CD4-positive, alpha-beta T cell treated with Interleukin-6 for 4 hours (primary cell): ENCODE measurements at places on chromosomes 16 and 17.
A peak's percentile ranks its signal among the peaks of the same experiment; 100 is the strongest.

- peak; percentile 52 for DNase-seq
Measured at GRCh38 chr17:64081802-64082799, 47.8 kb downstream of the ERN1 start.

- no peak for DNase-seq
Measured at GRCh38 chr16:67268136-67268579, 11.2 kb upstream of the PLEKHG4 start.

DNA sequence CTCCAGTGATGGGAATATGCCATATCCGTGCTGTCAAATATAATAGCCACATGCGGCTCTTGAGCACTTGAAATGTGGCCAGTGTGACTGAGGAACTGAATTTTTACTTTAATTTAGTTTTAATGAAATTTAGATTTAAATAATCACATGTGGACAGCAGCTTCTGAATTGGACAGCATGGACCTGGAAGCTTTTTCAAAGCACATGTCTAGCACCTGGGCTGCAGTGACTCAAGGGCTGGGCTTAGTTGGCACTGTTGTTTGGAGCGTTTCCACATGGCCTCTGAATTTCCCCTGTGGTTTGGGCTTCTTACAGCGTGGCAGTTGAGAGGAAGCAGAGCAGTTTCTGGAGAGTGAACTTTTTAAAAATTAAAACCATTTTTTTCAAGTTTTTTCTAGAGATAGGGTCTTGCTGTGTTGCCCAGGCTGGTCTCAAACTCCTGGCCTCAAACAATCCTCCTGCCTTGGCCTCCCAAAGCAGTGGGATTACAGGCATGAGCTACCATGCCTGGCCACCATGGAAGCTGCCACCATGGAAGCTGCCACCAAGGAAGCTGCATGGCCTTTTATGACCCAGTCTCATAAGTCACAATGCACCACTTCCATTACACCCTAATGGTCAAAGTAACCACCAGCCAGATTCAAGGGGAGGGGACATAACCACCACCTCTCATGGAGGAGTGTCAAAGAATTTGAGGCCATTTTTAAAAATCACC, 6.7 kb upstream of the TOB1 start:
- DNase-seq, result peak; percentile 70

- DNase-seq, result no peak
Measured at GRCh38 chr17:1593630-1593931, 31.0 kb upstream of the PITPNA start.

GRCh38 chr16:80601182-80601581, 60.4 kb downstream of the DYNLRB2 start:
- DNase-seq, result no peak

DNA sequence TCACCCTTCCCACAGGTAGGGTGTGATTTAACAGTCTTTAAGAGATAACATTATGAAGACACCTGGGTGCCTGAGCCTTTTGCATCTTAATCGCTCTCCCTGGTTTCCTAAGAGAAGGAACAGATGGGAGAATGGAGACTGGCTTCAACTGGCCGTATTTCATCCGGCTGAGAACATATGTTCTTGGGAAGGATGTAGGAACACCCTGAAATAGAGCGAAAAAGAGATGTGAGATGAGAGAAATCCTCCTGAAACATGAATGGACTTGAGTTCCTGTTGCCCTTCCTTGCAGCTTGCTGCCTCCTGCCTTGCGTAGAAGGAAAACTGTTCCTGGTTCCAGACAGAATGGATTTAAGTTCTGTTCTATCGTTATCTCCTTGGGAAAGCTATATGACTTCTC, 385.4 kb upstream of the RBFOX1 start:
- DNase-seq, result no peak

GRCh38 chr17:78081551-78081950, 47.0 kb downstream of the TMC6 start:
- no peak for DNase-seq

GRCh38 chr16:30958175-30959079, 873 bp downstream of the SETD1A start:
- no peak for DNase-seq

DNA sequence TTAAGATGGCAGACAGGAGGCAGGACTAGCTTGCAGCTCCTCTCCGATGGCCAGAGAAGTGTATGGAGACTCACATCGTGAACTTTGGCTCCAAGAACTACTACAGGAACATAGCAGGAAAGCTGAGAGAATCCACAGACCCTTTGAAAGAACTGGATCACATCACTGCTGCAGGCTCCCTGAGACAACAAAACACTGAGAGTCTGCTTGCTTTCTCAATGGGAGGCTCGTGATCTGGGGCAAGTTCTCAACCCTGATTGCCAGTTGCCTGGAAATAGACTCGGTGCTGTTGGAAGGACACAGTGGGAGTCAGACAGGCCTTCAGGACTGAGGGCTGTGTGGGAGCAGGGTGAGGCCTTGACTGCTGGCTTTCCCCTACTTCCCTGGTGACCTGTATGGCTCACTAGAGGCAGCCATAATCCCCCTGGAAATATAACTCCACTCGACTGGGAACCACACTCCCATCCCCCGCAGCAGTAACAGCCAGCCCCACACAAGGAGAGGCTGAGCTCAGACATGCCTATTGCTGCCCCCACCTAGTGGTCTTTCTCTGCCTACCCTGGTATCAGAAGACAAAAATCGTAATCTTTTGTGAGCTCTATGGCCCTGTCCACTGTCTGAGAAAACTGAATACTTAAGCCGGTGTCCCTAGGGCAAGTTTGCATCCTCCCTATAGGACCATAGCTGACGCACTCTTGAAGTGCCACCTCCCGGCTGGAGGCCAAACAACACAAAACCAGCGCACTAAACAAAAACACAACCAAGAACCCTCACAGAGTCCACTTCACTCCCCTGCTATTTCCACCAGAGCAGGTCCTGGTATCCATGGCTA, 238.4 kb downstream of the CEP112 start:
- DNase-seq, result no peak

GRCh38 chr16:11738742-11739544, 3.7 kb downstream of the TXNDC11 start:
- DNase-seq, result no peak

DNA sequence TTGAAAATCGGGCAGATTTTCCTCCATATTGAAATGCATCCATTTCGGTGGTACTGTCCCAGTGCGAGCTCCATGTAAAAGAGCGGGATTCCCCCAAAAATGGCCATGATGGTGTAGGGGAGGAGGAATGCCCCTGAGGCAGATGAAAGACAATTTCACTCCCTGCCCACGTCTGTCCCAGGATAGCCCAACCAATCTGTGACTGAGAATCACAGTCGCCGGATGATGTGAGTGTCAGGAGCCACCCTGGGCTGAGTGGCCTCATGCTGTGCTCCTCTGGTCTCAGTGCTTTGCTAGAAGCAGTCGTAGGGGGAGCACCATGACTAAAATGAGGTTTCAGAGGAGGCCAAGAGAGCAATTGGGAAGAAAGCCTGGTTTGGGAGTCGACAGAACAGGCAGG, 16.7 kb downstream of the SLC6A4 start:
- DNase-seq, result no peak
